ENCODE measurements at places on chromosomes 12 and 14.

DNA sequence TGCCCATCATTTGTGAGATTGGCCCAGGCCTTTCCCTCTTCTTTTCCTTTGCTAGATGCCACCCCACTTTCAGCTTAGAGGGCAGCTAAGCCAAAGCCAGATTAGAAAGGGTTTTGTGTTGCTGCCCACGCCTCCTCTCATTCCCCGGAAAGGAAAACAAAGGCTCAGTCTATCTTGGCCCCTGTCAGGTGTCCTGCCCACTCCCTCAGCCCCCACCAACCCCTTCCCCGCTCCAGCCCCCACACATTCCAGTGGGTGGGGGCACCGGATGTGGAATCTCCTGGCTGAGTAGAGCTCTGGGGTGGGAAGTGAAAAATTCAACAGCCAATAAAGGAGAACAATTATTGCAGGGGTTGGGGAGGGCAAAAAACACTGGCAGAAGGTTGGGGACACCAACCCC lies 2.2 kb downstream of the BLOC1S1 start:
- DNase-seq: no peak

DNA sequence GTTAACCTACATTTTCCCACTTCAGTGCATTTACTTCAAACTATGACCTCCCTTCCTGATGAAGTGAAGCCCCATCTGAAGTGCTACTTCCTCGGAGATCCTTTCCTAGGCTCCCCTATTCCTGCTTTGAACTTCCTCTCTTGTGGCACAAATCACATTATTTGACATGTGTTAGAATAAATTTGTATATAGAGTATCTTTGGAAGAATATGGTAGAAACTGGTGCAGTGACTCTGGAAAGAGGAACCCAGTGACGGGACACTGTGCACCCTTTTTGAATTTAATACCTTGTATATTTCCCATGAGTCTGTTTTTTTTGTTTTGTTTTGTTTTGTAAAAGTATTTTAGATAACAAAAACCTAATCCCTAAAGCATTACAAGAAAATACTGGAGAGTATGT lies 66.4 kb upstream of the SRSF5 start:
- DNase-seq: no peak

GRCh38 chr12:76346236-76346635 lies 2.0 kb downstream of the BBS10 start:
- no peak for DNase-seq

- DNase-seq: peak; percentile 16
These were observed 43.1 kb downstream of the ALDH1L2 start for GRCh38 chr12:105041186-105041585.

GRCh38 chr14:90255871-90256270 lies 482 bp upstream of the PSMC1 start:
- DNase-seq: no peak

GRCh38 chr14:98503086-98503815 lies 768.7 kb downstream of the BCL11B start:
- no peak for DNase-seq

DNA sequence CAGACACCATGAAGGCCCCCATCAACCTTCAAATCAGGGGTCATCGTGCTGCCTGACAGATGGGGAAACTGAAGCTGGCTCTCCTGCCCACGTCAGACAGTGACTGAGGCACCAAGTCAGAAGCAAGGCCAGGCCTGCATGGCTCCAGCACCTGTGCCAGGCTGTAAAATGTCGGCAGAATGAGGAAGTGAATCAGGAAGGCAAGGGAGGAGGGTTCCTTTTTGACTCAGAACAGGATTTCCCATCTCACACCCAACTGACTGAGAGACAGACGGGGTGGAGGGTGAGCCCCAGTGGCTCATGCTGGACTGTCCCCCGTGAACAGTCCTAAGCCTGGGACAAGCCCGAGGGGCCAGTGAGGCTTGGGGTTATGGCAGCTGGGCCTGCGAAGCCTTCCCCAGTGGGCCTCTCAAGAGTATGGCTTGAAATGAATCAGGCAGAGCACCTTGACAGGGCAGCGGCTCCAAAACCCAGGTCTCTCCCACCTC lies 20.9 kb downstream of the SYNE3 start:
- DNase-seq: no peak

DNA sequence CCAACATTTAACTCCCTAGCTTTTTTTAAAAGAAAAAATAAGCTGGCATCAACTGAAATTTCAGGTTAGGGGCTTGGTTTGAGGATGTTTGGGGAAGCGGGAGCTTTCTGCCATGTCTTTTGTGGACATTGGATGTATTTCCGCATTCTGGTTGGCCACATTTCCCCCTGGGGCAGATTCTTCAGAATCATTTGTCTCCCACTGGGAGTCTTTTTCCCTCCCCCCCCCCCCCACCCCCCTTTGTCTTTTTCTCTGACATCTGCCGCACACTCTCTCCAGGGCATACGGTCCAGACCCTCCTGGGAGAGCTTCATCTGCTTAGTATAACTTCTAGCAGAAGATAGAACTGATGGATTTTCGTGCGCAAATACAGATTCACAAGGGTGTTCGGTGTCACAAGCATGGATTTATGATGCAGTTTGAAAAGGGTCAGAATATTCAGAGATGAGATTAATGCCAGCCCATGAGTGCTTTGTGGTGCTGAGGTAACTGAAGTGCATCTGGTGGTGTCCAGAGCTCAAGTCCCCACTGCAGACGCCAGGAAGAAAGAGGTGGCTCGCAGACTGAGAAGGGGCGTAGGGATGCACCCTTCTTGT lies 40.2 kb downstream of the ETV6 start:
- no peak for DNase-seq

DNA sequence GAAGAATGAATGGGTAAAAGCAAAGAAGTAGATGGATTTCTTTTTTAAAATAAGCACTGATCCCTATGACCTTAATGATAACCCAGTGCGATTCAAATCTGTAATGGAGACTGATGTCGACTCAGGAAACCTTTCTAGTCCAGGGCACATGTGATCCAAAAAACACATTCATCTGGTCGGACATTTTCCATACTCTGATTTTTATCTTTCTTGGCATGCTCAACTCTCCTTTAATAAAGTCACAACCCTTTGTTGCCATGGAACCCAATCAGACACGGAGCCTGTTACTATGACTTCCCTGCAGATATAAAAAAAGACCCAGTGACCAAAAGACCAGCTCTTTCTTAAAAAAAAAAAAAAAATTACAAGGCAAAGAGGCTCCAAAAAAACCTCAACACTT lies 27.9 kb downstream of the TMCC3 start:
- DNase-seq: no peak

DNA sequence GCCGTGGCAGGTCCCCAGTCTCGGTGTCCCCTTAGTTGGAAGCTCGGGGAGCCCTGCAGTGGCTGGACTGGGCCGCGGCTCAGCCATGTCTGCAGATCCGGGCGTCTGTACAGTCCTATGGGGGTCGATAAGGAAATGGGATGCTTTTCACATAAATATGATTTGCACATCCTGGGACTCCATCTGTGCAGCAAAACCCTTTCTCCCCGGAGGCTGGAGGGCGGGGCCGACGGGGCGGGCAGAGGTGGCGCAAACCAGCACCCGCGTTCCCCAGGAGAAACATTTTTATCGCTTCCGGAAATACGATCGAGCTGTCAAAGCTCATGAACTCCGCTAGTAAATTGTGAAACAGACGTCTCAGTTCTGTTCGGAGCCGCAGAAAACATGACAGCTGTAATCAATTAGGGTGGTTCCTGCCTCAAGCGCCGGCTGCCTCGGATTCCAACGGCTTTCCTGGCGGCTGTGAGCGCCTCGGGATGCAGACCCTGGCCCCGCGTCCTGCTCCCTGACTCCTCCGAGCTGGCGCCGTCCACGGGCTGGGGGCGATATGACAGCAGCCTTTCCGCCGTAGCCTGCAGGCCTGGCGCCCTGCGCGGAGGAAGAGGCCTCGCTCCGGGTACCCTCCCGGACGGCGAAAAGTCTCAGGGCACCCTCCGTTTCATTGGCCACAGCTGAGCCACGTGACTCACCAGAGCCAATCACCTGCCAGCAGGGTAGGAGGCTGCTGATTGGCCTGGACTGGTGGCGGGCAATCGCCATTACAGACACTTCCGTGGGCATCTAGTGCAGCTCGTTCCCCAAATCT lies 23.0 kb downstream of the DIO3 start:
- peak; percentile 61 for DNase-seq

DNA sequence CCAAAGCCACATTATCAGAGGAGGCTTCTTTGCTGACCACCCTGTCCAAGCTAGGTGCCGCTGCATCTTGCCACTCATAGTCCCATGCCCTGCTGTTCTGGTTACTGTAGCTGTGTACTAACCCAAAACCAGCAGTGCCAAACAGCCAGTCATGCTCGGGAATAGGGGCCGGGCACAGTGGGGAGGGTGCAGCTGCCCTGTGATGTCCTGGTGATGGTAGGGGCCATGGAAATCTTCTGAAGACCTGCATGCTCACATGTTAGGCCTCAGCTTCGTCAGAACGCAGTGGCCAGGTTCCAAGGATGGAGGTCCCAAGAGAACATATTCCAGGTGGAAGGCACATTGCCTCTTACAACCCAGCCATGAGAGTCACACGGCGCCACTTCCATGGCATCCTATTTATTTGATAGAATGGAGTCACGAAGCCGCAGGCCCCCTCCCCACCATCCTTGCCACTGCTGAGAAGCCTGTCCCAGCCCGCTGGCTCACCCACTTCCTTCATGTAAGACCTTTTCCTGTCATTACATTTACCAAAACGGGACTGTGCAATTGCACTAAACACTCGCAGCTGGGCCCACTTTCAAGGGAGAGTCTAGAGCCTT lies 48.5 kb downstream of the FAM222A start:
- no peak for DNase-seq

DNA sequence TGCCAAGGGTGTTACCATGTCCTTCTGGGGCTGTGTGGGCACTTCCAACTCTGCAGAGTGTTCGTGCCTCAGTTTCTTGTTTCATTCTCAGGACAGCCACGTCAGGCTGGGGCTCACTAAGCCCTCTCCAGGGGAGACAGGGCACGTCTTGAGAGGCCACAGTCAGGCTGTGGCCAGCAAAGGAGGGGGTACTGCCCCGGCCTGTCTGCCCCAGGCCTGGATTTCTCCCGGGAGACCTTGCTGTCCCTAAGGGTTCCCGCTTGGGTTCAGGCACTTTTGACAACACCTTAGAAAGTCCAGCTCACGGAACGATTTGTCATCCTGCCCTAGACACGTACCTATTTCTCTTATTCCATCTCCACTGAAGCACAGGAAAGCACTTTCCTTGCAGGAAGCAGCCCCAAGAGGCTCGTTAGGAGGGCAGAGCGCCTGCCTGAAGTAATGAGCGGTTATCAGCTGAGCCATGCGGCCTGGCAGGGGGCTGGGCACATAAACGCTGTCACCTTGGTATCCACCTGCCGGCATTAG lies 290.4 kb upstream of the RTL1 start:
- DNase-seq: no peak

GRCh38 chr14:59707778-59708561 lies 131.4 kb upstream of the CCDC175 start:
- no peak for DNase-seq

DNA sequence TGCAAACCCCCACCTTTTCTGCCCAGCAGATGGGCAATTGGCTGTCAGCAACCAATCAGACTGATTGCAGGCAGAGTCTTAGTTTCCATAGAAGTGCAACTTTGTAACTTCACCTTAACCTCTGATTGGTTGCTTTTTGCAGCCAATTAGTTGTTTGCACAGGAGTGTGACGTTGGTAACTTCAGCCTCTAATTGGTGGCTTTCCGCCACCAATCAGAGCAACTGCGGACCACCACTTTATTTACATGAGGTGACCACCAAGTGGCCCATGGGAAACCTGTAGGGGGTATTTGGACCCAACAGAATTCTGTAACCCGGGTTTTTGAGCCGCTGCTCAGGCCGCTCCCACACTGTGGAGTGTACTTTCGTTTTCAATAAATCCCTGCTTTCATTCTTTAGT lies 32.3 kb downstream of the CDKN1B start:
- DNase-seq: no peak

- DNase-seq: peak; percentile 86
These were observed 149.0 kb downstream of the PRKCH start for GRCh38 chr14:61470261-61470960.

DNA sequence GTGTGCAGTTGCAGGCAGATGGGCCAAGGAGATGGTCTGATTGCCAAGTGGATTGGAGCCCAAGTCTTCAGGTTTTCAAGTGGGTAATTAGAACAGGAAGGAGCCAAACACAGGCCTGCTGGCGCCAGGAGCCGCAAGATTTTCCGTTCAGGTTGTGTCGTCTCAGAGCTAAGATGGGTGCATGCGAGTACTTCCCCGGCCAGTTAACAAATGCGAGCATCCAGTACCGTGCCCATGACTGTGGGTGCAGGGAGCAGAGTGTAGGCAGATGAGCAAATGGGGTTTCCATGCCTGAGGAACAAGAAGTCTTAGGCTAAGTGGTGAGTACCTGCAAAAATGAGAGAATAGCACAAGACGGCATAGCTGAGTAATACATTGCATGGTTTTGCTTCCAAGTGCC lies 90.5 kb downstream of the CHST11 start:
- DNase-seq: no peak

GRCh38 chr14:52395728-52396127 lies 81.6 kb downstream of the PTGER2 start:
- DNase-seq: no peak

DNA sequence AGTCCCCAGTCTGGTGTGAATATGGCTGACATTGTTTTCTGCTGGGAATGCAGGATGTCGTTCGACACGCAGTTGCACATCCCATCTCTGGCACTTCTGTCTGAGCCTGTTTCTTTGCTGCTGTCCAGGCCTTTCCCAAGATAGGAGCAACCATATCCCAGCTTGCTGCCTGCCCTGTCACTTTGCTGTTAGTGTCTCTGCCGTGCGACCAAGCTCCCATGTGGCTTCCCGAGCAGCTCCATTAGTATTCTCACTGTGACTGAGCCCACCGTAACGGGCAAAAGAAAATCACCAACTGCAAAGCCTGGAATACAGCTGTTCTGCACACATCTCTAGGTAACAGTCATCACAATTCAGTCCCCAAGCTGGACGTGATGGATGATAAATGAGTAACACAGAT lies 66.0 kb upstream of the CPSF6 start:
- no peak for DNase-seq

DNA sequence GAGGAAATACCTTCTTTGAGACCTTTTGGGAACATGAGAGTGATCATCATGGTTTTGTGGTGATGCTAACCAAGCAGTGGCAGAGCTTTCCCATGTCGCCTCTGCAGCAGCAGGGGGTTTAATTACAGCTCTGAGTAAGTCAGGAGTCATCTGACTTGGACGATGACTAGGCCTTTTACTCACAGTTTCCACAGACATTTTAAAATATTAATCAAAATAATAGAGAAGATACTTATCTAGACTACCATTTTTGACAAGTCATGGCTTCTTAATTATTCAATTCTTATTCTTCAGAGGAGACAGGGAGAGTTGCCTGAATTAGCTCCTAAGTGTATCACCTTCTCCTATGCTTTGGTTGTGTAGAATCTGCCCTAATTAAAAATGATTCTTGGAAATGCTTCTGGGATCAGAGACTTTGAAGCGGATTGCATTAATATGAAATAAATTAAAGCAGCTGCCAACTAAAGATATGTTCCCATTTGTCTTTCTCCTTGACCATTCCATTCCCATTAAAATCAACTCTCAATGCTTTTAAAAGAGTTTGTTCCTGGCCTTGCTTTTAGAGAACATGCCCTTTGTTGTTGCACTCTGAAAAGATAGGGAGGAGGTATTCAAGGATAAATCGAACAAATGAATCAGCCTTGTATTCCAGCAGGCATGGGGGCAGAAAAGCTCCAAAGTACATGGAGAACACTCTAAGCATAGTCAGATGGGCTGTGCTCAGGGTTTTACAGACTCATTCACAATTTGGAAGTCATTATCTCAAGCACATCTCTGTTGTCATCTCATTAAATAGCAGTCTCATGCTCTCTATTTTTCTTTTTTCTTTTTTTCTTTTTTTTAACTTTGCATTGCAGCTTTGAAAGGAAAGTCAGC lies 7.7 kb upstream of the IFNG-AS1 start:
- peak; percentile 34 for DNase-seq

GRCh38 chr14:66117600-66117999 lies 368.6 kb upstream of the CCDC196 start:
- DNase-seq: no peak

GRCh38 chr14:91694643-91695042 lies 37.2 kb downstream of the CATSPERB start:
- DNase-seq: no peak

All from AG09319 (cell line).